ENCODE measurements at places on chromosomes 13 and 19.

DNA sequence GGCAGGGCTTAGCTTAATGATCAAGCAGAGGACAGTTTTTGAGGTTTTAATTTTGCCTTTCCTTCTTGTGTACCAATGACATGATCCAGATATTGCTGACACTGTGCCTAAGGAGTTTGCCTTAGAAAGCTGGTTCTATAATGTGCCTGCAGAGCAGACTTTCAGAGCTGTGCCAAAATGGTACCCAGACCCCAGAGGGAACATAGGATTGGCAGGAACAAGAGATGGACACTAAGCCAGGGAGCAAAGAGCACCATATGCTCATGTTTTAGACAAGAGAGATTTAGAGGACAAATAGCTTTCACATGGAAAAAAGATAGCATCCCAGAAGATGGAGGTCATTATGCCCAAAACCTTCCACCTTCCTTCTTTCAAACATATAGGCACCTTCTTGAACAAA is 1241.5 kb upstream of the SPRY2 start:
- DNase-seq = no peak

- no peak for DNase-seq
Observed at GRCh38 chr19:49420227-49420626, 3.0 kb downstream of the PTH2 start.

GRCh38 chr13:65943708-65944107 is 1286.4 kb downstream of the PCDH9 start:
- no peak for DNase-seq

DNA sequence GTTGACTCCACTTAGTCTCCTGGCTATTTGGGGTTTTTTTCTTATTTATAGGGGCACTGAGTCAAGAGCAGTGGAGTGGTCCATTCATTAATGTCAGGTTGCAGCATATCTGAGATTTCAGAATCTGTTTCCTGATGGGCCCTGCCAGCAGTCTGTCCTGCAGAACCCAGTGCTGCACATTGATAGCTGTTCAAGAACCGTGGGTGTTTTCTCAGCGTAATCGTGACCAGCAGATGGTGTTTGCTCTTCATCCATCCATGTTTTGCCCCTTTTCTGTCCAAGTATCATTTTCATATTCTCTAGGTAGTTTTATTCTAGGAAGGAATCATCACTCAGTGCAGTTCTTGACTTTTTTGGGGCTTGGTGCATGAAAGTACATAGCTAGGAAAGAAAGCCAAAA is 166.5 kb downstream of the ATP8A2 start:
- no peak for DNase-seq

DNA sequence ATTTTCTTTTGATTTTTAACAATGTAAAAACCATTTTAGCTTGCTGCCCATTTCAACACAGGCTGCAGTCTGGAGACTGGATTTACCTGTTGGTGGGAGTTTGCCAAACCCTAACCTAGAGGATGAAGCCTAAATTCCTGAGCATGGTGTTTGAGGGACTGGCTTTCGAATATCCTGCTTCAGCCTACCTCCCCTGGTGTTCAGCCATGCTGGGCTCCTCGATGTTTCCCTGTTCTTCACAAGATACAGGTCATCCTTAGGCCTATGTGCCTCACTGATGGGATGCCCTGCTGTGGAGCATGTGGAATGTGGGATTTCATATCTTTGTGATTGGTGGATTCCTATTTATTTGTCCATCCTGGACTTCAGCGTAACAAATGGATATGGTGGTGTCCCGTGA is 20.4 kb upstream of the ERCC5 start:
- DNase-seq = no peak

GRCh38 chr13:85194482-85194881 is 604.7 kb downstream of the SLITRK6 start:
- DNase-seq = no peak

DNA sequence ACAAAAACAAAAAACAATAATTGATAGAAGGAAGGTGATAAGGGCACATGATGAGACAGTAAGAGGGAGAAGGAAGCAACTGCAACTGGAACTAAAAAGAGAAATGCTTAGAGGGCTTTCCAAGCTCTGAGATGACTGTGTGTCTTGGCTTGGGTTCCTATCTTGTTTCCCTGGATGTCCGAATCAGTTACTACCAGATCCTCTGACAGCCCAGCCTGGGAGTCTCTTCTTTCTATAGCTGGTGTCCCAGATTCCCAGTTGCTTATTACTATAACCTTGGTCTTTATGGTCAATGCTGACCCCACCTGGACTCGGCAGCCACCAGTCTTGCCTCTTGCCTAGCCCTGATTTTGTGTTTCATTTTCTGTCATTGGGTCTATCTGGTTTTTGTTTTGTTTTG is 116.4 kb downstream of the RFC3 start:
- DNase-seq = no peak

GRCh38 chr19:30856786-30857185 is 484.6 kb downstream of the ZNF536 start:
- no peak for DNase-seq

DNA sequence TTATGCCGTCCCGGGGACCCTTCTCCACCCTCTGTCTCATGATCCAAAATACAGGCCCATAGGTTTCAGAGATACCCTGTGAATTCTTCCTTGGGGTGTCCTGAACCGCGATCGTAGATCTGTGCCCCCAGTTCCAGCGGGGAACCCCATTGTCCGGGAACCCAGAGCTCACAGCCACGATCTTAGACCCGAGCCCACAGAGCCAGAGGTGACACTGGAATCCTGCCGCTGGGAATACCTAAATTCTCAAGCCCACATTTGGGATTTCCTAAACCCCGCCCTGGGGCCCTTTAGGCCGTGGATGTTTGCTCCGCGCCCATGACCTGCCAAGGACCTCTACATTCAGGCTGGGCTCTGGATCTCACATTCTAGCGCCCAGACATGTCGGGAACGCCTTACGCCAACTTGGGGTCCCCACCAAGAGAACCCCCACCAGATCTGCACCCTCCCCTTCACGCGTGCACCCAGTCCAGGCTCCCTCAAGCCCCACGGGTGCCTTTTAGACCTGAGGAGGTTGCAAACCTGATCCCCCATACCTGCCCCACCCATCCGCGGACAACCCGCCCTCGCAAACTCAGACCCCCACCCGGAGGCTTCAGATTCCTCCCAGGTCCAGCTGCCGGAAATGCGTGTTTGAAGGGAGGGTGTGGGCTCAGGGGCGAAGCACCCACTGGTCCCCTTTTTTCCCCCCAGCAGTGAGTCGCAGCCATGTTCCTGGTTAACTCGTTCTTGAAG is 605 bp downstream of the CAPNS1 start:
- peak; percentile 57 for DNase-seq

- no peak for DNase-seq
Observed at GRCh38 chr13:34114581-34114980, 296.6 kb downstream of the RFC3 start.
